Fibroblast of skin of right biceps (primary cell): ENCODE measurements at places on chromosomes 7 and 10.

GRCh38 chr10:1399431-1400100 is 337.8 kb downstream of the ADARB2 start:
- DNase-seq = no peak

GRCh38 chr7:34263168-34263567 is 357.8 kb downstream of the BMPER start:
- DNase-seq = no peak

DNA sequence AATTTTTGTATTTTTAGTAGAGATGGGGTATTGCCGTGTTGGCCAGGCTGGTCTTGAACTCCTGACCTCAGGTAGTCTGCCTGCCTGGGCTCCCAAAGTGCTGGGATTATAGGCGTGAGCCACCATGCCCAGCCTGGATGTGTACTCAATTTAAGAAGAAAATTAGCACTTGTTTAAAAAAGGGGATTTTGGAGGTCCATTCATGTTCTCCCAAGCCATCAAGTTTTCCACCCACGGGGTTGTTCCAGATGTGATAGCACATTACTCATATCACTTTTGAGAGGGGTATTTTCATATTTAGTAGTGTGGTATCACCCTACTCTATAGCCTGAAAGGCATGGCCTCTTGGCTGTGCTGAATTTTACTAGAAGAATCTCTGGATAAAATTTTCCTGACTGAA is 10.5 kb upstream of the SLC26A3 start:
- DNase-seq = no peak

DNA sequence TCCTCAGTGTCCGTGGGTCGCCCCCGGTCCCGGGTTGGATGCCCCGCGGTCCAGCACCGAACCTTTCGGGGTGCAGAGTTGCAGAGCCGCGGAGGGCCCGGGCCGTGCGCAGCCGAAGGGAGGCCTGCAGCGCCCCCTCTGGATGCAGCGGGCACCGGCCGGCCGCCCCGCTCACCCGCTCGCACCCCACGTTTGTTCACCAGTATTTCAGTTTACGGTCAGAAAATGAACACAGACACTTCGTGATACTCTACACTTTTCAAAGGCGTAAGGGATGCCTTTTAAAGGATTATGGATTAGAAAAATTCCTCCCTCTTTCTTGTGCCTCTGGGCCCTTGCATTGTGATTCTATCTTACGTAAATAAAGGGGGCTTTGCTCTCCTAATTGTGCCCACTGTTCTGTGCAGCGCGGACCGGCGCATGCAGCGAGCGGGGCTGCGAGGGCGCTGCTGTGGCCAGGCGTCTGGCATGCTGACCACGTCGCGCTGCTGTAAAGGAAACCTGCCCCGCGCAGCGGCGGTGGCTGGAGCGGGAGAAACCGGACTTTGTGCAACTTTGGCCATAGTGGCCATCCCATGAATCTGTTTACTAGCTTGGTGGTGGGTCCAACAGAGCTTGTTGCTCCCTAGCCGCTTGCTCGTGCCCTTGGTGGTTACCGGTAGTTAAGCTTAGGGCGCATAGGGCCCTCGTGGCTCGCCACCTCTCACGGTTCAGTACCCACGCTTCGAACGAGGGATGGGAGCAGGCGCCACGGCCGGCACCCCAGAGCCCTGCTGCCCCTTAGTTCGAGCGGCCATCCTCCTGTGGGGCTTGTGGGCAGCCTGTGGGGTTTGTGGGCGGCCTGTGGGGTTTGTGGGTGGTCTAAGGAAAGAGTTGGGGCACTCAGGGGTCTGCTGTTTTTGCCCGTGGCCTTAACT is 739 bp upstream of the MEST start:
- no peak for DNase-seq

- peak; percentile 50 for DNase-seq
These were observed 213.1 kb downstream of the CREB5 start for GRCh38 chr7:28625432-28625831.

GRCh38 chr10:3420527-3421469 is 248.2 kb upstream of the PITRM1 start:
- DNase-seq = no peak

- DNase-seq = no peak
These were observed 1022.6 kb downstream of the KCNMA1 start for GRCh38 chr10:76615049-76615448.

DNA sequence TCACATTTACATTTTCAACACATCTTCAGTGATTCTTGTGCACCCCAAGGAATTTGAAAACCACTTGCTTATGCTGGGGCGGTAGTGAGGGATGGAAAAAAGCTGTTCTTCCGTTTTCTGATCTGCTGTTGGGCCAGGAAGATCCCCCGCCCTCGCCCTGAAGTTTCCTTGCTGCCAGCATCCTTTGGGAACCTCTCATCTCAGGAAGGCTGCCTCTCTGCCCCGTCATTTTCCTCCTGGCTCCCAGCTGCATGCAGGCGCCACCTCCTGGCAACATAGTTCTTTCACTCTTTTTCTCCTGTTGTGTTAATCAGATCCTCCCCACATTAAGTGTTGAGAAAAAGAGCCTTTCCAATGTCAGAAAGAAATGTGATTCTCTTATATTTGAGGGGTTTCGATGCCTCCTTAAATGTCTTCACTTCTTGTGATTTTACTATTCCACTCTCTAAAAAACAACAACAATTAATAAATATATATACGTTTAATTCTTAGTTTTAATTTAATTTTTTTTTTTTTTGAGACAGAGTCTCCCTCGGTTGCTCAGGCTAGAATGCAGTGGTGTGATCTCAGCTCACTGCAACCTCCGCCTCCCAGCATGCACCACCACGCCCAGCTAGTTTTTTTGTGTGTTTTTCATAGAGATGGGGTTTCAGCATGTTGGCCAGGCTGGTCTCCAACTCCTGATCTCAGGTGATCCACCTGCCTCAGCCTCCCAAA is 122.9 kb downstream of the RALA start:
- peak; percentile 85 for DNase-seq

DNA sequence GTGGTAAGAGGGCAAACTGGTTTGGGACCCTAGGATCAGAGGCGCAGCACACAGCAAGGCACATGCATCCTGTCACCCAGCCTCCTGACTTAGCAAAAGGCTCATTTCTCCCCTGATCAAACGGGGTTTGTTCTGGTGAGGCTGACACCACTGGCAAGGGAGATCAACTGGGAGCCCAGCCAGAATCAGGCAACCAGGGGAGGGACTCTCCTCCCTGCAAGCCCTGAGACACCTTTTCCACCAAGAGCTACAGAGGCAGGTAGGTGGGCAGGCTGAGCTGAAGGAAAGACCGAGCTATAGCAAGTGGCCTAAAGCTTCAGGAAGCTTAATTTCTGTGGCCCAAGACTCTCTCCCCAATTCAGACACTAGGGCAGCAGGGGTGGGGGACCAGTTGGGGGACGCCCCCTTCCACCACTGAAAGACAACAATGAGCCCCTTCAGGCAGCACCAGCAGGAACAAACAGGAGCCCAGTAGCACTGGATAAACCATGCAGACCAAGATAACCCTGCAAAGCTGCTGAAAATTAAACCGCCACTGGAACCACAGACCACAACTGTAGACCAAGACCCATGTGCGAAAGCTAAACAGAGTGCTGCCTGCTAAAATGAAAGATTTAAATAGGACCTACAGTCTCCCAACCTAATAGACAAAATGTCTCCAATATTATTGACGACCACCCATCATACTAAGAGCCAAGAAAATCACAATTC is 27.1 kb upstream of the SAR1A start:
- DNase-seq = no peak

GRCh38 chr7:88758381-88759229 is 895 bp upstream of the ZNF804B start:
- peak; percentile 26 for DNase-seq

- DNase-seq = no peak
These were observed 518.0 kb downstream of the XPNPEP1 start for GRCh38 chr10:109405338-109405737.

GRCh38 chr7:129225206-129225930 is 538 bp downstream of the AHCYL2 start:
- DNase-seq = peak; percentile 38

- no peak for DNase-seq
These were observed 4.0 kb downstream of the INPP5A start for GRCh38 chr10:132541601-132542011.

GRCh38 chr10:70930263-70931000 is 42.1 kb upstream of the PCBD1 start:
- no peak for DNase-seq

GRCh38 chr7:8135417-8135816 is 126.5 kb downstream of the ICA1 start:
- no peak for DNase-seq

DNA sequence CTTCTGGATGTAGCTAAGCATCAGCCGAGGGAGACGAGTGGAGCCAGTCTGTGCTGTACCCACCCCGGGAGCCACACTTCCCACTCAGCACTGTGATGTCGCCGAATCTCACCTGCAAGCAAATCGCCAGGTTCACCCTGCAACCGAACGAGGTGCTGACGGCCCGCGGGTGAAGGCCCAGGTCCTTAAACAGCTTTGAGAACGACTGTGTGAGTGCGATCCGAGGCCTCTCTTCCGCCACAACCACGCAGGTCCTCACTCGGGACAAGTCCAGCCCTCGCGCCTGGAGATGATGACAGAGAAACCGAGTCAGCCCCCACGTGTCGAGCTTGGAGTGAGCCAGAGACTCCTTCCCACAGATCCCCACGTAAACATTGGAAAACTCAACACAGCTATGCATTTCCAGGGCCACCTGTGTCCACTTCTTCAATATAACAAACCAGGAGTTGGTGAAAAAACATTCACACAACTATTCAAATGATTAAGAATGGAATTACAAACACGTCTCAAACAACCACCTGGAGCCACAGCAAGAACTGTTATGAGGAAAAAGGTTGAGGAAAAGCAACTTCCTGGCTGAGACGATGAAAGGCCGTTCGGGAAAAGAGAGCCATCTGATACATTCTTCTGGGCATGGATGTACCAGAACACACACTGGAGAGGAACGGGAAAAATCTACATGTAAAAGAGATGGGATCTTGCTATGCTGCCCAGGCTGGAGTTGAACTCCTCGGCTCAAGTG is 191.8 kb downstream of the ZMYND11 start:
- no peak for DNase-seq

- no peak for DNase-seq
These were observed 4.0 kb downstream of the VENTX start for GRCh38 chr10:133241501-133242205.

- peak; percentile 78 for DNase-seq
These were observed 11.3 kb downstream of the CPA2 start for GRCh38 chr7:130277763-130278643.

- DNase-seq = no peak
These were observed 127.4 kb downstream of the TRRAP start for GRCh38 chr7:99005776-99006175.

- peak; percentile 7 for DNase-seq
These were observed 708 bp downstream of the KLHDC10 start for GRCh38 chr7:130070861-130071622.

GRCh38 chr7:36021917-36022550 is 131.0 kb upstream of the EEPD1 start:
- DNase-seq = no peak

DNA sequence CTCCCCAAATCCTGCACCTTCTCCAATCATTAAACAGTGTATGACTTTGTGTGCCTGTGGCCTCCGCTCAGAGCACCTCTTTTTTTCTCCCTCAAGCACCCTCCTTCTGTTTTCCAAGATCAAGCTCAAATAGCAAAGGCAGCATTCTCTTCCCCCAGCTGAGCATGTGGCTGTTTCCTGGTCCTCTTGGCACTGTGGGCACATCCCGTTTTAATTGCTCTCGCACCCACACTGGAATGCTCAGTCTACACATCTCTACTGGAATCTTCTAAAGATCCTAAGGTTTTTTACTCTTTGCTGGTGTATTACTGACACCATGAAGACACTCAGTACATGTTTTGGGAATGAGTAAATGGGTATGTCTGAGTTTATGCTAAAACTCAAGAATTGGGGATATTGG is 107.4 kb downstream of the WDFY4 start:
- DNase-seq = peak; percentile 13

DNA sequence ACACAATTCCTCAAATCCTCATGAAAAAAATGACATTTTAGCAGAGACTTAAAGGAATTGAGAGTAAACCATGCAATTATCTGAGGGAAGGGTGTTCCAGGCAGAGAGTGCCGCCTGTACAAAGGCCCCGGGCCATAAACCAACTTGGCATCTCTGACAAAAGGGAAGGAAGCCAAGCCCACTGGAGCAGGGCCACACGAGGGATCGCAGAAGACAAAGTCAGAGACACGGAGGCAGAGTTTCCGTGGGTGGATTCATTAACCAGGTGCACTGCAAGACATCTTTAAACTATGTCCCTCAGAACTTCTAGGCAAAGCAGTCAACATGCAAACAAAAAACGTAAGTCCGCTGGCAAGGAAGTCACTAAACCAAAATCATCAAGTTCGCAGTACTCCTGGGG is 92.0 kb downstream of the SFMBT2 start:
- DNase-seq = no peak

DNA sequence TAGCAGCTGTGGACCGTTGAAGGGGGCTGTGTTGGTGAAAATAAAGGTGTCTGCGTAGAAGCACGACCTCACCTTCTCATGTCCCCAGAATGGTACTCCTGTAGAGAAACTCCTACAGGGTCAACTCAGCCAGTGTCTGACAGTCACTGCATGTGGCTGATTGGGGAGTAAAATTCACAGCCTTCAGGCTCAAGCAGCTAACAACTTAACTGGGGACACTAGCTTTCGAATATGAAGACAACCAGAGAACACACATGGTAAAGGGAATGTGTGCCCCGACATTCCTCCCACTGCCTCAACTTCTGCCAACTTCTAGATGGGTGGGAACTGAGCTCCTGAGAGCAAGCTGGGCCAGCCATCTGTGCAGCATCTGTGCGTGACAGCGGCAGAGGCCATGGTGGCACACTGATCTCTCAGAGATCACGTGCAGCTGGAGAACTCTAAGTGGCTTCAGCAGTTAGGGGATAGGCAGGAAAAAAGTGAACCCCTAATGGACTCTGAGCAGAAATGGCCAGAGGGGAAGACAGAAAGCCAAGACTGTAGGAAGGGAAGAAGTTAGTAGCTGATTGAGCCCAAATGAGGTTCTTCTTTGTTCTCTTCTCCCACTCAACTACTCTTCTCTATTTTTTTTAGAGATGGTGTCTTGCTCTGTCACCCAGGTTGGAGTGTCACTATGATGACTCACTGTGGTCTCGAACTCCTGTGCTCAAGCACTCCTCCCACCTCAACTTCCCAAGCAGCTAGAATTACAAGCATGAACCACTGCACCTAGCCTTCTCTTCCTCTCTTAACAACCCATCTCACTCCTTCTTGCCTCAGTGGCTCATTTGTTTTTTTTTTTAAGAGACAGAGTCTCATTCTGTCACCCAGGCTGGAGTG is 280.8 kb downstream of the ZEB1 start:
- no peak for DNase-seq

DNA sequence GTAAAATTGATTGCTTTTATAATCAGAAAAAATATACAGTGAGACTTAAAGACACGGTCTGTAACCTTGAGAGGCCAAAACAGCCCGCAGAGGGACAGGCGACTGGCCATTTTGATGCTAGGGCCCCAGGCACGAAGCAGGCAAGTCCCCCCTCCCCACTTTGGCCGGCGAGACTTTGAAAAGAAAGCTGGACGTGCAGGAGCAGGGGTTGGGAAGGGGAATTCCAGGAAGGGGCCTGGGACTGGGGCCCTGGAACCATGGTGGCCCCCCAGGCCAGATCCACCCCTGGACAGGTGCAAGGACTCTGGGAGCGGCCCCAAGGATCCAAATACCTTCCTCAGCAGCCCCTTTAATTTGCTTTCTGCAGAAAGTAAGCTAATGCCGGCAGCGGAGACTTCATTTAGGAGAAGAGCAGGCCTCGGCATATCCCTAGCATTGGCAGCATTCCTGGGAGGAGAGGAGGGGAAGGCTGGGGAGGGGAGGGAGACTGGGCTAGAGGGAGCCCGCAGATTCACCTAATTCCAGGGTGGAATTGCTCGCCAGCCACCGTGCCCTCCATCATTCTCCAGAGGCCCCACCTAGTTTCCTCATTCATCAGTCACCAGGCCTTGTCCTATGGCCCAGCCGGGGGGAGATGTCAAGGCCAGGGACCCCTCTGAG is 24.9 kb upstream of the TNRC18 start:
- DNase-seq = peak; percentile 27
